Right ventricle myocardium superior (tissue), 1 donor: ENCODE measurements at places on chromosomes 5 and 9. TPM values are rescaled to one million over a fixed set of nuclear protein-coding genes. Genes with fewer than 3 reads are reported as not detected.

- DNase-seq: no peak
Observed at GRCh38 chr5:159091065-159091464, 8.7 kb downstream of the EBF1 start.

GRCh38 chr5:180390441-180391190 lies 37.5 kb upstream of the GFPT2 start:
- DNase-seq: no peak

GRCh38 chr9:69020301-69021145 lies 6.6 kb upstream of the PRKACG start:
- no peak for DNase-seq

DNA sequence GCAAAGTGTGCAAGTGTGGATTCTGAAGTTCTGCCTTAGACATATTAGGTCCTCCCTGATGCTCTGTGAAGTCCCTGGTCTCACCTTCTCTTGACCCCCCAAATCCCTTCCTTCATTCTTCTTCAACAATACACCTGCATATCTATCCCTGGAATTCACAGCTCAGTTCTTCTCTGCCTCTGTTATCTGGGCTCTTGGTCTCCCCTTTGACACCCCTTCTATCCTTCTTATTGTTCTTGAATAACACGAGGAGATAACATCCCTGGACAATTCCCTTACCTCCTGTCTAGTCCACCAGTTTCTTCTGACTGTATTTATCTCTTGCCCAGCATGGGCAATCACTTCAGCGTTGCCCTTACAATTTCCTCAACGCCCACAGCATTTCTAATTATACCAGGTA lies 104.8 kb upstream of the ATG10 start:
- DNase-seq: no peak

- DNase-seq: no peak
Observed at GRCh38 chr9:6239048-6239461, 23.4 kb downstream of the IL33 start.

DNA sequence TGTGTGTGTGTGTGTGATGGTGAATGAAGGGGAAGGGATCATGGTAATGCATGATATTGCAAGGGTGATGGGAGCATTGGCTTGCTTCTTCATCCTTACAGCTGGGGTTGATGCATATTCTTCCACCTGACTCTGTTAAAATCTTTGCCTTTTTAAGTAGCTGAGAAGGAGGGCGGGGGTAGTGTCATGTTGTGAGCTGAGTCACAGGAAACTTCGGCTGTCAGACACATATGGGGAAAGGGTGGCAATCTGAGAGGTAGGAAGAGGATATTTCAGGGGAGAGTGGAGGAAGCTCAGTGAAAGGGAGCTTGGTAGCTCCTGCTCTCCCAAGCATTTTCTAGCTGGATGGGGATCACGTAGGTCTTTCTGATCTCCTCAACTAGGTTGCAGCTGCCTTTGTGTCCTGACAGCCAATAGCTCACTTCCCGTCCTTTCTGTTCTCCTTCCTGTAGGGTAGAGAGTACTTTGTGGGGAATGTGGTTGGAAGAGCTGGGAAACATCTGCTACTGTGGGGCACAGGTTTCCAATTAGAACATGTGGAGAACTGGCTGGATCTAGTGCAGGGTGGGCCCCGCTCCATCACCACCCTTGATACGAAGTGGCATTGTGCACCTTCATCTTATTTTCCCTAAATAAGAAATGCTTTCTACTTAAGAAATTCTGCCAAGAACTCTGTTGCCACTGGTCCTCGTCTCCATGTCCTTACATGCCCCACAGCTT lies 18.1 kb upstream of the CLK4 start:
- DNase-seq: no peak

- no peak for DNase-seq
Observed at GRCh38 chr5:2847608-2848007, 96.1 kb upstream of the IRX2 start.

Gene IGFBPL1
- total RNA-seq: not detected

Gene PCDHGB2
- total RNA-seq: 9.2 TPM

Gene NEUROG1
- total RNA-seq: not detected
